Nucleus accumbens (tissue), 56 donors: ENCODE measurements at places on chromosomes 7 and 10.

DNA sequence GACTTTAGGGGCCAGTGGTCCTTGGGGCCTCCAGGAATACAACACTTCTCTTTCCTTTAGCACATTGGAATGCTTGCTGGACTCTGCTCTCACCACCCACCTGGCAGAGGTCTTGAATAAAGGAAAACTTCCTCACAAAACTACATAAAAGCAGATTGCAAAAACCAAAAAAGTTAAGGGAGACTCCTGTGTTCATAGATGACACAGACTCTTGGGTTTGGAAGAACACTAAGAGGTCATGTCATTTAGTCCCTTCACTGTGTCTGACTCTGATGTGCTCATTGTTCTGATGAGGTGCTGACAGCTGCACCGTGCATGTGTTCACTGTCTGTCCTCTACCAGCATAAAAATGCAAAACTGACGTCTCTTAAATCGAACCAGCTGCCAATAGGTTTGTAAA lies 11.4 kb downstream of the BLNK start:
- DNase-seq: no peak

DNA sequence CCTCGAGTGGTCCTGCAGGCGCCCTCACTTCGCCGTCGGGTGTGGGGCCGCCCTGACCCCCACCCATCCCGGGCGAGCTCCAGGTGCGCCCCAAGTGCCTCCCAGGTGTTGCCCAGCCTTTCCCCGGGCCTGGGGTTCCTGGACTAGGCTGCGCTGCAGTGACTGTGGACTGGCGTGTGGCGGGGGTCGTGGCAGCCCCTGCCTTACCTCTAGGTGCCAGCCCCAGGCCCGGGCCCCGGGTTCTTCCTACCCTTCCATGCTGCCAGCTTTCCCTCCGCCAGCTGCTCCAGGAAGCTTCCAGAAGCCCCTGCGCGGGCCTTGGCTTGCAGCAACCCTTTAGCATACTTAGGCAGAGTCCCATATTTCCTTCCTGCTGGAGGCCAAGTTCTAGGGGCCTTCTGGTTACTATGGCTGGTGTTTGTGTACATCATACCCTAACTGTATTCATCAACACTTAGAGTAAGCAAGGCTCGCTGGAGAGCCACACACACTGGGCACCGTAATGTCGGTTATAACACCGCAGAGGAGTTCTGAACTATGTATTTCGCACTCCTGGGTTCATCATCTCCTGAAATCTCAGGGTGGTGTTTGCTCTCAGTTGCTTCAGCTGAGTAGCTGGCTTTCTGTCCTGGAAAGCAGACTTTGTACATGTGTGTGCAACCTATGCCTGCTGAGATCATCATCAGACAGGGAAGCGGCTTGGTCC lies 471 bp downstream of the MGMT start:
- peak; percentile 24 for DNase-seq

DNA sequence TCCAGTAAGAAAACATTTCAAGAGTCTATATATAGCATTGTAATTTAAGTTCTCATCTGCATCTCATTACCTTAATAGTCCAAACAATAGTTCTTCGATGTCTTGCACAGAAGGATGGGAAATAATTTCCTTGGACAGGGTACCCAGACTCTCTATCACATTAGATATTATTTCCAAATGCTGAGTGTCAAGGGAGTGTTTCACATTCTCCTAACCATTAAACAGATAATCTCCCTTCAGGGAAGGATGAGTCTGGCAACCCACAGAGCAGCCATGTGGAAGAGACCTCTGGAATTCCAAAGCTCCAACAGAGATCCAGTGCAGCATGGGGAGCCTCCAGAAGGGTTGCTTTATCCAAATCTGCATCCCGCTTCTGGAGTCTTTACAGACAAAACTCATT lies 89.6 kb downstream of the FZD1 start:
- no peak for DNase-seq

GRCh38 chr7:100477871-100478267 lies 1.1 kb downstream of the TSC22D4 start:
- no peak for DNase-seq

- no peak for DNase-seq
These were observed 10.4 kb upstream of the ITGB8 start for GRCh38 chr7:20320322-20320721.

GRCh38 chr10:118969014-118969413 lies 60.5 kb upstream of the NANOS1 start:
- no peak for DNase-seq

DNA sequence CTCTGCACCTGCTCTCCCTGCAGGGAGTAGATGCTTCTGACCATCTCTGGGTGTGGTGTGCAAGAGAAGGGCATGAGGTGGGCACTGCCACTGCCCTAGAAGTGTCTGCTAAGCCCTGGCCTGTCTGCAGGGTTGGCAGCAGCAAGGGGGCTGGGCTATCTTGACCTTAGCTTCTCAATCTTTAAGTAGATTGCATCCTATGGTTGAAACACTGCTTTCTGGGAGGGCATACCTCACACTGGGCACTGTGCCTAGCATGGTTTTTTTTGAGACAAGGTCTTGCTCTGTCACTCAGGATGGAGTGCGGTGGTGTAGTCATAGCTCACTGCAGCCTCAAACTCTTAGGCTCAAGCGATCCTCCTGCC lies 54.9 kb downstream of the CLIP2 start:
- DNase-seq: no peak

DNA sequence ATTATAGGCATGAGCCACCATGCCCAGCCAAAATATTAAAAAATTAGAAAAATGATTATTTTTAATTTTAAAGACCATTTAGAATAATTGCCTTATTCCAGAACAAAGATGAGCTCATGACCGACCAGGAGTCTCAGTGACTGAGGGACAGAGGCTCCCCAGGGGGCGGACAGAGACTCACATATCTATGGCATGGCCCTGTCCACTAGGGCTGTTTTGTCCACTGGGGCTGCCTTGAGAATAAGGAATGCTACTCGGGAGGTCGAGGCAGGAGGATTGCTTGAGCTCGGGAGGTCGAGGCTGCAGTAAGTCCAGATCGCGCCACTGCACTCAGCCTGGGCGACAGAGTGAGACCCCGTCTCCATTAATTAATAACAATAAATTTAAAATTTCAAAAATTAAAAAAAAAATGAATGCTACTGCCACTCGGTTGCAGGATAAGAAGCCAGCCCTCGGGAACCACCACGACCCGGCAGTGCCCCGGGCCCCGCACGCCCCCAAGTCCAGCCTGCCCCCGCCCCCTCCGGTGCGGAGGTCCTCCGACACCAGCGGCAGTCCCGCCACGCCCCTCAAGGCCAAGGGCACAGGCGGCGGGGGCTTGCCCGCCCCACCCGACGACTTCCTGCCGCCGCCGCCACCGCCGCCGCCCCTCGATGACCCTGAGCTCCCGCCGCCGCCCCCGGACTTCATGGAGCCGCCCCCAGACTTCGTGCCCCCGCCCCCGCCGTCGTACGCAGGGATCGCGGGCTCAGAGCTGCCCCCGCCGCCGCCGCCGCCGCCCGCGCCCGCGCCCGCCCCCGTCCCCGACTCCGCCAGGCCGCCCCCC lies 128.6 kb downstream of the APBB1IP start:
- no peak for DNase-seq

- no peak for DNase-seq
These were observed 54.4 kb downstream of the ZNF503 start for GRCh38 chr10:75347186-75347585.

DNA sequence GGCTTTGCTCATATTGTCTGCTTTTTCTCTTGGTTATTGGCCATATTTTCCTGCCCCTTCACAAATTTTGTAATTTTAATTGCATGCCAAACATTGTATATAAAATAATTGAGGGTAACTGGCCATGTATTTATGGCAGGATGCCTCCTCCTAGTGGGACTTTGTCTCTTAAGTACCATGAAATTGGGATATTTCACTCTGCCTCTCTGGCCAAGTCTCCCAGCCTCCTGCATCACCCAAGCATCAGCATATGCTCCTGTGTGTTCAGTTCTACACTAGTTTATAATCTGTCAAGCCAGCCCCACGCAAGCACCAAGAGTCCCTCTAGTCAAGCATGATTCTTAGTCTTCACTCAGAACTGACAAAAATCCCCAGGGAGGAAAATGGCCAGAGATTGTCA lies 44.2 kb upstream of the FHIP2A start:
- no peak for DNase-seq

- no peak for DNase-seq
These were observed 31.8 kb downstream of the GSTO2 start for GRCh38 chr10:104300736-104301292.

GRCh38 chr7:12549106-12549505 lies 21.4 kb upstream of the SCIN start:
- no peak for DNase-seq

DNA sequence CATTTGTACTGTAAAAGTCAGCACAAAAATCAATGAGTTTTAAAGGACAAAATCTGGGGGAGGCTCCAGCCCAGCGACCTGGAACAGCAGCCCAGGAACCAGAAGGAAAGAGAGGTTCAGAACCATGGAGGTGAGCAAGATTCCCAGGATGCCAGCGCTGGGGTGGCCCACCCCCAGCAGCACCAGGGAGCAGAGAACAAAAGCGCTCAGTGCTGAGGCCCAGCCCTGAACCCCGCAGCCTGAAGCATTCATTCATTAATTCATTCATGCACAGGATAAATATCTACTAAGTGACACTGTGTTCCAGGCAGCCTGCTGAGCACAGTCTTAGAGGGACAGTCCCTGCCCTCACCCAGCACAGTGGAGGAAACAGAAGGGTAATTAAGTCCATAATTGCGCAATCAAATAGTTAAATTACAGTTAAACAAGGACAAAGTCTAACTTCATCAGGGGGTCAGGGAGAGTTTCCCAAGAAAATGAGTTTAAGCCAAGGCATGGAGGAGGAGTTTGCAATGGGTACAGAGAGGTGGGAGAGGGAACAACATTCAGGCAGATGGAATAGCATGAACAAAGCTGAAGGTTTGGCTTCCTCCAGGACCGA lies 202.3 kb downstream of the GRID1 start:
- no peak for DNase-seq

DNA sequence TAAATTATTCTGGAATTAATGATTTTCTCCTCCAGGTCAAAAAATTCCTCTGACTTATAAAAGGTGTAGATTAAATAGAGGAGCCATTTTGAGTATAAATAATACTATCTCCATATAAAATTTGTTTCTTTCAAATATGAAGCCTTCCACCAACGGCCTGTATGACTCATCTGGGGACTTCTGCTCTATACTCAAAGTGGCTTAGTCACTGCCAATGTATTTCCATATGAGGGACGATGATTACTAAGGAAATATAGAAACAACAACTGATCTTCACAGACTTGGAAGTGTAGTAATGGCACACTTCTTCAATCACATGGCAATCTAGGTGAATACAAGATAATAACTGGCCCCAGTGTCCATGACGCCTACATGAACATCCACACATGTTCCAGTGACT lies 335.6 kb upstream of the HGF start:
- no peak for DNase-seq

- peak; percentile 55 for DNase-seq
These were observed 798 bp upstream of the AUTS2 start for GRCh38 chr7:69597278-69598076.

DNA sequence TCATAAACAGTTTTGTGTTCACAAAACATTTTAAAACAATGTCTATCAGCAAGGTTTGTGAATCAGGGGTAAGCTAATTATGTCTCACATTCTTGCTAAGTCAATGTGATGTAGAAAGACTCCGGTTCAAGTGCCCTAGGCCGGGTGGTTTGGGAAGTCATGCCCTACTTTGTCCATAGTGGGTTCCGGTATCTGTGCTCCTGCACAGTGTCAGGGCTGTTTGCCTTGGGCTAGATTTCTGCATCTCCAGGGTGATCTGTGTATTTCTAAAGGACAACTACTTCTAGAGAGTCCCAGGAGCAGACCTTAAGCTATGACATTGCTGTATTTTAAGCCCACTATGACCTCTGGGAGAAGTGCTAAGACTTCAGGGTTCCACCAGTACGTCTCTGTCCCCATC lies 504.1 kb downstream of the PLXNA4 start:
- no peak for DNase-seq

- no peak for DNase-seq
These were observed 21.0 kb downstream of the SHH start for GRCh38 chr7:155791214-155791737.

GRCh38 chr10:128540781-128541761 lies 414.8 kb upstream of the MKI67 start:
- peak; percentile 15 for DNase-seq

DNA sequence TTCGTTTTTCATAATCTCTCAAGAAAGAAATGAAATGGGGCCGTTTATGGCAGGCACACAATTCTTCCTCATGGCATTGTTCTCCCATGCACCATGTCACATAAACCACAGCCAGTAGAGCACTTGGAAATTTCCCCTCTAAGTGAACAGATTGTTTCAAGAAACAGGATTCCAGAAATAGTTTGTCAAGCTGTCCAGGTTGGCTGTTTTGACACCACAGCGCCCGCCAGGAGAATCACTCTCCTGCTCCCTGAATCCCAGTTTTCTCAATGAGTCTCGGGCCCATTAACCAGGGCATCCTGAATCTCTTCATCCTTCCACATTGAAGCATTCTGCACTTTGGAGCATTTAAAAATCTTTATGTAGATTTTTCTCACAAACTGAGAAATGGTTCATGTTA lies 172.2 kb upstream of the NEBL start:
- DNase-seq: no peak

DNA sequence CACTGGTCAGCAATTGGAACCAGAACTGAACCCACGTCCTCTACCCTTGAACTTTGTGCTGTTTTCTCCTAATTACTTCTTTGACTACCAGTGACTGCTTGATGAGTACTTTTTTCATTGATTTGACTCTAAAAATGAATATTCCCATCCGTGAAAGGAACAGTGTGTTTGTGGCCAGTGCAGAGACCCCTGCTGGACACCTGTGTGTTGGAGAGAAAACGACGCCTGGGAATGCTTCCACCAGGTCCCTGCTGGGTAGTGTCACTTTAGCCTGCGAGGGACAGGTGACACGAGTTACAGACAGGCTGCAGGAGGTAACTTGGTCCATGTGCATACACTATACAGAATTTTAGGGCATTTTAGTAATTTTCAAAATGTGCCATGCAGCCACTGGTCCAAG lies 6.8 kb upstream of the GJD4 start:
- DNase-seq: no peak

- no peak for DNase-seq
These were observed 251.2 kb downstream of the TNS3 start for GRCh38 chr7:47330561-47331178.

DNA sequence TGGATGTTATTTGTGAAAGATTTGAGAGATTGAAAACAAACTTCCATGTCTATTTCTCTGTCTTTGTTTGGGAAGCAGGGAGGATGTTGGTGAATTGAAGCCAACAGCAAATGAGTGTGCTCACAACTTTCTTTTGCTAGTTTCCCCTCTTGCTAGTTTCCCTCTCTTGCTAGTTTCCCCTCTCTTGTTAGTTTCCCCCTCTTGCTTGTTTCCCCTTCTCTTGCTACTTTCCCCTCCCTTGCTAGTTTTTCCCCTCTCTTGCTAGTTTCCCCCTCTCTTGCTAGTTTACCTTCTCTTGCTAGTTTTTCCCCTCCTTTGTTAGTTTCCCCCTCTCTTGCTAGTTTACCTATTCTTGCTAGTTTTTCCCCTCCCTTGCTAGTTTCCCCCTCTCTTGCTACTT lies 613.3 kb downstream of the LRMDA start:
- no peak for DNase-seq

GRCh38 chr7:44796034-44796503 lies 412 bp upstream of the PPIA start:
- DNase-seq: no peak
